ENCODE measurements at places on chromosomes 11 and 22.

- peak; percentile 52 for DNase-seq
These were observed 46.4 kb downstream of the CD82 start for GRCh38 chr11:44611687-44612434.

- no peak for DNase-seq
These were observed 175.1 kb downstream of the SWAP70 start for GRCh38 chr11:9838961-9839360.

DNA sequence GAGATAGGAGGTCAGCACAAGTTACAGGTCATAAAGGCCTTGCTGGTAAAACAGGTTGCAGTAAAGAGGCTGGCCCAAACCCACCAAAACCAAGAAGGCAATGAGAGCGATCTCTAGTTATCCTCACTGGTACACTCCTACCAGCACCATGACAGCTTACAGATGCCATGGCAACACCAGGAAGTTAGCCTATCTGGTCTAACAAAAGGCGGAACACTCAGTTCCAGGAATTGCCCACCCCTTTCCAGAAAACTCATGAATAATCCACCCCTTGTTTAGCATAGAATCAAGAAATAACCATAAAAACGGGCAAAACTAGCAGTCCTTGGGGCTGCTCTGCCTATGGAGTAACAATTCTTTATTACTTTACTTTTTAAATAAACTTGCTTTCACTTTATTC lies 43.5 kb upstream of the B3GAT1 start:
- DNase-seq, result no peak

DNA sequence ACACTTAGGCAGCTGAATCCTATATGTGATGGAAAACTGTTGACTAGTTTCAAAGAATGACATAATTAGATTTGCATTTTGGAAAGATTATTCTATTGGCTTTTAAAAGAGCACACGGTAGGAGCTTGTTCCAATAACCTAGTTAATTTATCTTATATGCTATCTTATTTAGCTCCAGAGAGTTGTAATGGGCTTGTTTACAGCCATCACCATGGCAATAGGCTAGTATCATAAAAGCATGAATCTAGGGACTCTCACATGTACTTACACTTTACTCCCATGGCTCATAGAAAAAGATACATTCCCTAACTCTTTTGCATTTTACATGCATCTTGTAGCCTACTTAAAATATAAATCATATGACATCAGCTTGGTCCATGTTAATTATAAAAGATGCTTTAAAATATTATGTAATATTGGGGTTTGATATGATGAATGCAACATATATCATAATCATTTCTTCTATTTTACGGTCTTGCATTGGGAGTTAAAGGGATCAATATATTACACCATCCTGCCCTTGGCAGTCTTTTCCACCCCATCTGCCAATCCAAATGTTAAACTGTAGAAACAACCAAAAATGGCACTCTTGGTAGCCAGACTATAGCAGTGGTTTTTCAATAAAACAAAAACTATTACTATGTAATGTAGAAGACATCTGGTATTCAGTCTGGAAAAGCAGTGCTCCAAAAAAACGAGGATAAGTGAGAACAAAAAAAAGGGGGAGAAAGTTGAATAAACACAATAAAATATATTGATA lies 2254.0 kb downstream of the LRRC4C start:
- no peak for DNase-seq

- DNase-seq, result no peak
These were observed 656.1 kb downstream of the OPCML start for GRCh38 chr11:132876239-132876638.

DNA sequence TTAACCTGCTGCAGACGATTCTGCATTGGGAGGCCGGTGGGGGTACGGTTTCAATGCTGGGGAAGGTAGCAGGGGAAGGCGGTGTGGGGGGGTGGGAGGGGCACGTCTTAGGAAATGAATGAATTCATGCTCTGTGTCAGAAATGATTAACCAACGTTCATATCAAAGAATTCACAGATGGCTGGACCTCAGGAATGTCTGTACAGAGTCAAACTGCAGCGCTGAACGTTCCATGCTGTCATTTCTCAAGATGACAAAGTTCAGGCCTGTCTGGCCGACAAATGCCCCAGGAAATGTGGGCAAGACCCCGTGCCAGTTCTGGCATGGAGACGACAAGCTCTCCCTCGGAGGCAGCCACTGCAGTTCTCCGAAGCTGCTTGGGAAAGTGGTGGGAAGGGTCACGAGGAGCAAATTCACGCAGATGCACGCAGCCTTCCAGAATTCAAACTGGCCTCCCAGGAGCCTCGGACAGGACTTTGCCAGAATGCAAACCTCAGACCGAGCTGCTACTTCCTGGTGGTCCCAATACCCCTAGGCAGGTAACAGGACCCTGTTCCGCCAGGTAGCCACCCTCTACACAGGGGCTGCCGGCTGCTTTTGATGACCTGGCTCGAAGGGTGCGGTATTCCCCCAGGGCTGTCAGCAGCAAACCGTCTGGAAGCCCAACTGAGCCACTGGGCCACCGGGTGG lies 81.5 kb downstream of the TRMU start:
- DNase-seq, result no peak

- peak; percentile 17 for DNase-seq
These were observed 1.2 kb downstream of the DDX17 start for GRCh38 chr22:38504731-38505540.

- no peak for DNase-seq
These were observed 151.2 kb downstream of the LRRC4C start for GRCh38 chr11:41308286-41308685.

- no peak for DNase-seq
These were observed 14.3 kb upstream of the ANKK1 start for GRCh38 chr11:113373306-113373705.

DNA sequence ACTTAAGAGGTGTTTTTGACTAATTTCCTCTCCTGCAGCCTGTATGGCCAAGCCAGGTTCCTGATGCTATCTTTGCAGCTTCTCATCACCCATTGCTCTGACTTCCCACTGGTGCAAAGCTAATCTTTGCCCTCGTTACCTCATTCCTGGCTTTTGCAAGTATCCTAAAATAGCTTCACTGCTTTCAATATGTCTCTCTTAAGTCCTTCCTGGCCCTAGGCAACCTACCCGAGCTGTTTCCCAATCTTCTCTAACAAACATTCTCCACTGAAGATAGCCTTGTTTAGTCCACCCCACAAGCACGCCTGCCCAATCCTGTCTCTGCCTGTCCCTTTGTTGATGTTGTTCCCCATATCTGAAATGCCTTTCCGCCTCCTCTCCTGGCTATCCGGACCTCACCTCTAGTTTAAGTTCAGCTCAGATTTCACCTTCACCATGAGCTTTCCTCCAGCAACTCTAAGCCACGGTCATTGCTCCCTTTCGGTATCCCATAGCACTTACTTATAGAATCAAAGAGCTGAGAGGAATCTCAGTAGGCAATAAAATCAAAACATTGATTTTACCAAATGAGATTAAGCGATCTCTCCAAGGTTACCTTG lies 30.1 kb upstream of the CECR2 start:
- no peak for DNase-seq

GRCh38 chr11:120811731-120812130 lies 212.2 kb upstream of the TBCEL start:
- DNase-seq, result no peak

GRCh38 chr22:44697423-44698141 lies 4.4 kb upstream of the PRR5 start:
- peak; percentile 77 for DNase-seq

- DNase-seq, result no peak
These were observed 27.0 kb downstream of the RBMXL2 start for GRCh38 chr11:7115780-7116179.

- no peak for DNase-seq
These were observed 1.0 kb downstream of the PRSS23 start for GRCh38 chr11:86801364-86801763.

GRCh38 chr22:39719559-39720450 lies 149.3 kb downstream of the CACNA1I start:
- DNase-seq, result no peak

DNA sequence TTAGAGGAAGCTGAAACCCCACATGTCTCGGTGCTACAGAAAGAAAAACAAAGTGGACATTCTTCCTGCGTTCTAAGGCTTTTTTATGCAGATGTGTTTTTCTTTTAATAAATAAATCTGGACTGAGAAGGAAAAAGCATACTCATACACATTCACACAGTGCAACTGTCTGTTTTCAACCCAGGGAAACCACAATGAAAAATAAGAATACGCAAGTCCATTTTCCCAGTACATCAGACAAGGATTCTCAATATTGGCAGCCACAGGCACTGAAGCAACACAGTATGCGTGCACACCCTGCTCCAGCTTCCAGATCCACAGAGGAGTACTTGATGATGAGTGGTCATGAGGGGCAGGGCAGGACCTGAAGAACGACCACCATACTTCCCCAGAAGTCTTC lies 86.9 kb downstream of the ETS1 start:
- DNase-seq, result no peak

- no peak for DNase-seq
These were observed 7.2 kb downstream of the PIWIL4 start for GRCh38 chr11:94574193-94574961.

GRCh38 chr22:46625113-46625842 lies 5.1 kb downstream of the GRAMD4 start:
- DNase-seq, result no peak

GRCh38 chr11:22461626-22462025 lies 123.4 kb downstream of the SLC17A6 start:
- DNase-seq, result no peak

GRCh38 chr11:17606233-17607082 lies 59.4 kb downstream of the OTOG start:
- no peak for DNase-seq

DNA sequence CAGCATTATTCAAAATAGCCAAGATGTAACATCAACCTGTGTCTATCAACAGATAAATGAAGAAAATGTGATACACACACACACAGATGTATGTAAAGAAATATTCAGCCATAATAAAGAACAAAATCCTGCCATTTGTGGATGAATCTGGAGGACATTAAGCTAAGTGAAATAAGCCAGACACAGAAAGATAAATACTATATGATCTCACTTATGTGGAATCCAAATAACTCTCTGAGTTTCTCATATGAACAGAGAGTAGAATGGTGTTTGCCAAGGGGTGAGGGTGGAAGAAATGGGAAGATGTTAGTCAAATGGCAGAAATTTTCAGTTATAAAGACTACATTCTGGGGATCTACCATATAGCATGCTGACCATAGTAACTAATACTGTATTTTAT lies 224.2 kb downstream of the GUCY1A2 start:
- no peak for DNase-seq

DNA sequence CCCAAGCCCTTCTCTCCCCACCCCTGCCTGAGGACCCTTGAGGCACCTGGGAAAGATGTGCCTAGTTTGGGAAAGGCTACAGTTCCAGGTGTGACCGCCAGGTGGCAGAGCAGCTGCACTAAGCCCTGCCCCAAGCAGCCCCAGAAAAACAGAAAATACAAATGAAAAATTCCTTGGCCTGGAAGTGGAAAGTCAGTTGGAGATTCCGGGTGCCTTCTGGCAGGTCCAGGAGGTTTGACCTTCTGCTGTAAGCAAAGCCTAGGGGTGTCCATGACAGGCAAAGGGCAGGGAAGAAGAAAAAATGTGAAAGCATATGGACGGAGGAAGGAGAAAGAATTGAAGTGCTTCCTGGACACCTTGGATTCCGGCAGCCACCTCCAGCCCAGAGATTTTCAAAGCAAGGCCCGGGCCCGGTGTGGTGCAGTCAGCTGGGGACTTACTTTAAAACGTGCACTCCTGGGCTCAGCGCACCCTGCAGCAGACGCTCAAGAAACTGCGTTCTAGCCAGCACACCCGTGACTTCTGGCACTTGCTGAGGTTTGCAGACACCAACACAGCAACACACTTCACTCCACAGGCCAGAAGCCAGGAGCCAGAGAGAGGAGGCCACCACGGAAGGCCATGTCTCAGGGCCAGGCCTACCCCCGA lies 37.3 kb upstream of the SLC22A12 start:
- peak; percentile 10 for DNase-seq

DNA sequence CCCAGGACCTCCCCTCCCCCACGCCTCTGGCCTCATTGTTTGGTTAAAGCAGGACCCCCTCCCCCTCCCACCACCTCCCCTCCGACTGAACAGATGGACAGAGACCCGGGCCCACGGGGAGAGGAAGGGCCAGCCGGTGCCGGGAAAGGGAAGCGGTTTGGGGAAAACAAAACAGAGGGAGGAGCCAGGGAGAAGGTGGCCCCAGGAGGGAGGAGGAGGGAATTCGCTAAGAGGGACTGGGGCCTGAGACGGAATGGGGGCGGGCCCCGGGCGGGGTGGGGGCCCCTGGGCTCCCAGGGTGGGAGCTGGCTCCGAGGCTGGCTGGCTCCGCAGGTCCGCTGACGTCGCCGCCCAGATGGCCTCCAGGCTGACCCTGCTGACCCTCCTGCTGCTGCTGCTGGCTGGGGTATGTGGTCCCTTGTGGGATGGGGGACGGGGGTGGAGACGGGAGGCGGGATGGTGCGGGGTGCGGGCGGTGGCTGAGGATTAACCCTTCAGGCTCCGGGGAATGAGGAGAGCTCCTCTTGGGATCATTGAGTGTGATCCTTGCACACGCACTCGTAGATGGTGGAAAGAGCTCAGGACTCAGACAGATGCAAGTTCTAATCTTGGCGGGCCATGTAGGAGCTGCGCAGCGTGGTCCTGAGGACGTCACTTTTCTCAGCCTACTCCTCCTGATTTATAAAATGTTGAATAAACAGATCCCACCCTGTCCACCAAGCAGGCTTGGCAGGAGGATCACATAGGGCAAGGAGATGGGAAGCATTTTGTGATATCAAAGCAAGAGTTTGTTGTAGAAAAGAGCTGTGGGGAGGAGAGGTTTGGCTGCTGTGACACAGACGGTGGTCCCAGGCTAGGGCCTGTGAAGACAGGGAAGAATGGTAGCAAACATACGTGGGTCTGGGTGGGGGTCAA lies 688 bp downstream of the SERPING1 start:
- no peak for DNase-seq

DNA sequence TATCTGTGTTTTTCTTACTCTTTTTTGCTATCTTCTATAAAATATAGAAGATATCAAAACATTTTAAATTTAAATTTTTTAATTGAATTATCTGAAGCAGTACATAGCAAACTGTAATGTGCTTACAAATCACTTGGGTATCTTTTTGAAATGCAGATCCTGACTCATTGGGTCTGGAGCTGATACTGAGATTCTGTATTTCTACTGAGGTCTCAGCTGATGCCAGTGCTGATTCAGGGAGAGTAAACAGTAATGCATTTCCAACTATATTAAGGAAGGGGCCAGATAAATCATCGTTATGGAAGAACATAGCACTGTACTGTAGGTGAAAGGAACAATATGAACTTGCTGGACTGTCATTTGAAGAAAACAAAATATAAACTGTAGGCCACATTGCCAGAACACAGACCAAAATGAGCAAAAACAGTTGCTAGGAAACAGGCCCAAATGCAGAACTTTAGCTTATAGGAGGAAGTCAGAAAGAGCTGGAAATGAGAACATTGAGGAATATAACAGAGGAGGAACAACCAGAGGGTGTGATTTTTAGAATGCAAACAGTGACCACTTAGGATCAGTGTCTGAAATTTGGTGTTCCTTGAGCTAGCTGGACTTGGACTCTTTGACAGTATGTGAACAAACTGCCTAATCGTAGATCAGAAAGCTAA lies 3.3 kb downstream of the ARL14EP start:
- DNase-seq, result no peak

DNA sequence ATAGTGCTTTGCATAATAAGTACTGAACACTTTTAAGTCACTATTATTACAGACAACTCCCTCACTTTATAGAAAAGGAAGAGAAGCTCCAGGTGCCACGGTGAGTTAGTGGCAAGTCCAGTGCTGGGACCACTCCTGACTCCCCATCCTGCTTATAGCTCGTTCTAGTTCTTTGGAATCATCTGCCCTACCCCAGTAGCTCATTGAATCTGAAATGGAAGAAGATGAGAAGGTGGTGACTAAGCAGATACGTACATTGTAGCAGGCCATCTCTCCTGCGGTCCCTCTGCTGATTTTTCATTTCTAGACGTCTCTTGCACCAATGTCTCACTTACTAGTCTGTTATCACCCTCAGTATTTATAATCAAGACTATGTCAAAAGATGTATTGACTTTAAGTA lies 21.6 kb downstream of the MMP20 start:
- DNase-seq, result no peak
